ENCODE measurements at places on chromosomes 4 and X. TPM values are rescaled to one million over a fixed set of nuclear protein-coding genes. Genes with fewer than 3 reads are reported as not detected.

Gene CXCL6
- not detected for total RNA-seq

Gene IL2
- total RNA-seq = 0.60 TPM

Gene GAB1
- total RNA-seq = 0.79 TPM

Gene NWD2
- total RNA-seq = not detected

Gene TMPRSS11A
- not detected for total RNA-seq

Gene DOK7
- not detected for total RNA-seq

Gene CT45A3
- total RNA-seq = not detected

Gene RNF4
- total RNA-seq = 118 TPM

- no peak overlapping the region for H3K4me3 ChIP-seq
- no peaks in the 10 kb centered on the region for H3K4me1 ChIP-seq
These were observed 135.8 kb upstream of the PUDP start for GRCh38 chrX:7283741-7284140.

- peak overlapping the region; percentile 32 for H3K4me3 ChIP-seq
- peak; percentile 44 for DNase-seq
- H3K27ac ChIP-seq = no peak overlapping the region
- no peaks in the 10 kb centered on the region for H3K36me3 ChIP-seq
- peaks cover 4% of the 10 kb centered on the region for H3K4me1 ChIP-seq
These were observed 30.2 kb upstream of the CYP4V2 start for GRCh38 chr4:186161138-186161537.

DNA sequence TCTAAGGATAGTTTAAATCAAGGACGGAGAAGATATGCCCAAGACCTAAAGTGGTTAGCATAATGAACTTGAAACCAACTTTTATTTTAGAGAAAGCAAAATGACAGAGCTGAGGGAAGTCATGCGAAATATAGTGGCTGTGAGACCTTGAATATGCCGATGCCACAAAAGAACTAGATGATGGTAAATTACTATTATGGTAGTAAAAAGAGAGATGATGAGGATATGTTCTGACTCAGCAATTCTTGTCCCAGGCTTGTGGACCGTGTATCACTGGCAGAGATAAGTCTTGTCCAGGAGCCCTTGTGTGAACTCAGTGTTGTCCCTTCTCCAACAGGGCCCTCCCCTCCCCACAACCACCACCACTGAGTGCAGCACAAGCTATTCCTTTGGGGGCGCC is 1605.6 kb upstream of the TENM3 start:
- H3K4me3 ChIP-seq = no peak overlapping the region
- no peaks in the 10 kb centered on the region for H3K4me1 ChIP-seq
- no peak for DNase-seq
- H3K36me3 ChIP-seq = no peaks in the 10 kb centered on the region
- no peaks in the 10 kb centered on the region for H3K27me3 ChIP-seq

DNA sequence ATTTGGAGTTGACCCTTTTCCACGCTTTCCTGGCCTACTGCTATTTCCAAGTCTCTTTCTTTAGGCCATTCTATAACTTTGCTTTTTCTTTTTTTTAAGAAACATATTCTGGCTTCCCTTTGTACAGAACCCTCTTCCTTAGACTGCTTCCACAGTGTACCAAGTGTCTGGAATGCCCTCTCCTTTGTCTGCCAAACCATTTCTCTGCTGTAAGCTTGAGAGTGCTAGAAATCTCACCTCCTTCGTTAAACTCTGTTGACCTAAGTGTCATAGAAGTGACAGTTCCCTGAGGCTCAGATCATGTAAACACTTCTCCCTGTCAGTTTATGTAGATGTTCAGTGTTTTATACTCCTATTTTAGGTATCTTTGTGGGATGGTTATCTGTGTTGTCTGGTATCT is 108.4 kb downstream of the EDA start:
- no peak overlapping the region for H3K4me3 ChIP-seq
- no peaks in the 10 kb centered on the region for H3K27me3 ChIP-seq
- no peaks in the 10 kb centered on the region for H3K4me1 ChIP-seq
- H3K36me3 ChIP-seq = no peaks in the 10 kb centered on the region
- no peak for DNase-seq

- peaks cover 4% of the 10 kb centered on the region for H3K4me1 ChIP-seq
- no peak overlapping the region for H3K4me3 ChIP-seq
- no peak overlapping the region for H3K27ac ChIP-seq
- no peak for DNase-seq
- H3K36me3 ChIP-seq = no peaks in the 10 kb centered on the region
These were observed 167.9 kb downstream of the MAML3 start for GRCh38 chr4:139986106-139986505.

GRCh38 chrX:136687457-136687856 is 39.5 kb downstream of the CD40LG start:
- no peak overlapping the region for H3K27ac ChIP-seq
- H3K36me3 ChIP-seq = peaks cover 41% of the 10 kb centered on the region
- H3K4me1 ChIP-seq = peaks cover 47% of the 10 kb centered on the region
- no peak overlapping the region for H3K4me3 ChIP-seq

DNA sequence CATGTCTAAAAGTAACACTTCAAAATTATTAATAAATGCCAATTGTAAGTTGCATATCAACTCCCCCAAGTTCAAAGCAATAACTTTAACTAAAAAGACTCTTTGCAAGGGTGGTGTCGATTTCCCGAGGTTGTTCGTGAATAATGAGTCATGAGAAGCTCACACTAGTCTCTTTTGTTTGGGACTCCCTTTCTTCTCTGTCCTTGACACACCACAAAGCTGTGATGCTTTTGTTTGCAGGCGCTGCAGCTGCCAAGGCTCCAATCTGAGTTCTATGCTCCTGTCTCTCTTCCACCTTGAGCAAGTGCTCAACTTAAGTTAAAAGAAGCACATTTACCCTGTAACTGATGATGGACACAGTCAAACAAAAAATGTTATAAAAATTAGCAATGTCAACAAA is 65.9 kb downstream of the FAT1 start:
- no peaks in the 10 kb centered on the region for H3K36me3 ChIP-seq
- H3K4me3 ChIP-seq = no peak overlapping the region
- DNase-seq = no peak
- H3K27ac ChIP-seq = no peak overlapping the region
- H3K27me3 ChIP-seq = no peaks in the 10 kb centered on the region

- H3K27me3 ChIP-seq = peaks cover 22% of the 10 kb centered on the region
- no peak overlapping the region for H3K27ac ChIP-seq
- no peak overlapping the region for H3K4me3 ChIP-seq
- no peak for DNase-seq
- H3K4me1 ChIP-seq = peaks cover 12% of the 10 kb centered on the region
These were observed 25.7 kb upstream of the TRPC3 start for GRCh38 chr4:121977251-121978171.

GRCh38 chr4:15024386-15024785 is 22.1 kb downstream of the CPEB2 start:
- no peak for DNase-seq
- peaks cover 17% of the 10 kb centered on the region for H3K4me1 ChIP-seq
- peaks cover 42% of the 10 kb centered on the region for H3K36me3 ChIP-seq
- no peak overlapping the region for H3K27ac ChIP-seq
- H3K27me3 ChIP-seq = no peaks in the 10 kb centered on the region

DNA sequence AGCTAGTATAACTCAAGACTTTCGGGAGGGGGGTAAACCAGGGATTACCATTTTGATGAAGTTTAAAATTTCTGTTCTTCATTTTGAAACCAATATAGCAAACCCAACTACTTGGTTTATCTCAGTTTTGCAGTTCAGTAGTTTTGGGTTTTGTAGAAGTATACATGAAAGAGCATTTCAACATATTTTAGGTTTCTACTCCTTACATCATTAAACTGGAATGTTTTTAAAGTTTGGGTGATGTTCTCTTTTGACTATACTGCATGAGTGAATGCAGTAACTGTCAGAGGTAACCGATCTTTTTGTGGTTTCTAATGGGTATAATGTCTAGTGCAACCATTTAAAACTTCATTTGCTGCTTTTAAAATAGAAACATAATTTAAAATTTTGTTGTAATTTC is 248.3 kb upstream of the MAD2L1 start:
- H3K27me3 ChIP-seq = peaks cover 2% of the 10 kb centered on the region
- H3K27ac ChIP-seq = no peak overlapping the region
- no peak overlapping the region for H3K4me3 ChIP-seq
- H3K36me3 ChIP-seq = no peaks in the 10 kb centered on the region
- no peak for DNase-seq

- H3K36me3 ChIP-seq = no peaks in the 10 kb centered on the region
- H3K4me3 ChIP-seq = no peak overlapping the region
- no peaks in the 10 kb centered on the region for H3K27me3 ChIP-seq
- H3K4me1 ChIP-seq = no peaks in the 10 kb centered on the region
- DNase-seq = no peak
These were observed 1149.2 kb downstream of the PCDH18 start for GRCh38 chr4:136383082-136383481.

DNA sequence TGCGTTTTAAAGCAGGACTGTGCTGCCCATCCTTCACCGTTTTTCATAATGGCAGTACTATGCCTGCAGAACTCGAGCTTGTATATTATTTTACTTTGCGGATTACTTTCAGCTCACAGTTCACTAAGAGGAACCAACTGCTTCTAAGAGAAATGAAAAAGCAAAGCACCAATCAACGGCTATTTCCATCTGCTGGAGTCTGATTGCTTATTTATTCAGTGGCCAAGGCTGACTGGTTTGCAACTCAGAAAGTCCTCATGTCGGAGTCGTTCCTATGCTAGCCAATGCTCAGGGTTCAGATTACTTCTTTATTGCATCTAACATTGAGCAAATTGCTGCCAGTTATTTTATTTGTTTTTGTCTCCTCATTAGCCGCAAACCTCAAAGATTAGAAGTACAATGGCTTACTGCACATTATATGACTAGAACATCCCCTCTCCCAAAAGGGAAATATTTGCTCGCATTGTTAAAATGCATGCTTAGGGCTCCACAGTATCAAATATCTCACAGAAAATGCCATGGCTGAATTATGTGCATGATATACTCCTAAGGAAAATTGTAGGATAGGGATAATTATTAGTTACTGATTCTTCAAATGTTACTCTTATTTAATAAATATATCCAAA is 1628.2 kb upstream of the ADGRL3 start:
- no peaks in the 10 kb centered on the region for H3K4me1 ChIP-seq
- H3K27ac ChIP-seq = no peak overlapping the region

DNA sequence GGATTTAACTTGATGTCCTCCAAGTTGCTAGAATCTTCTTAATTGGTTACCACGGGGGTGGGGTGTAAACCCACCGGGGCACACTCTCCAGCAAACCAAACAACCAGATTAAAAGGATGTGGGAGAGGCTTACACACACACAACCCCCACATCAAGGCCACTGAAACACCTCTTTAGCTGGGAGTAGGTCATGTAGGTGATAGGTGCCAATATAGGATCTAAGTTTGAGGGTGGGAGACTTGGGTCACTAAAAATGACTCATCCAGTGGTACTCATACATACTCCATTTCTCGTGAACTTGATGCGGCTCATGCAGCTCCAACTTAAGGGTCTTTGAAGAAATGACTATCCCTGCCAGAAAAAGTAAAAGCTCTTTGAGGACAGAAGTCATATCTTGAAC is 20.5 kb upstream of the CD40LG start:
- H3K27ac ChIP-seq = peak overlapping the region; percentile 90
- DNase-seq = peak; percentile 56
- no peaks in the 10 kb centered on the region for H3K27me3 ChIP-seq
- H3K4me1 ChIP-seq = peaks cover 97% of the 10 kb centered on the region
- H3K4me3 ChIP-seq = peak overlapping the region; percentile 46
- H3K36me3 ChIP-seq = peaks cover 15% of the 10 kb centered on the region

Data from activated CD8-positive, alpha-beta T cell treated with anti-CD3 and anti-CD28 coated beads, Interleukin-2, amount 10 ng/mL, durations not matched to agents 7 days and 5 days (primary cell).